Tibial nerve (tissue), 4 donors: ENCODE measurements at places on chromosomes 4 and X.

DNA sequence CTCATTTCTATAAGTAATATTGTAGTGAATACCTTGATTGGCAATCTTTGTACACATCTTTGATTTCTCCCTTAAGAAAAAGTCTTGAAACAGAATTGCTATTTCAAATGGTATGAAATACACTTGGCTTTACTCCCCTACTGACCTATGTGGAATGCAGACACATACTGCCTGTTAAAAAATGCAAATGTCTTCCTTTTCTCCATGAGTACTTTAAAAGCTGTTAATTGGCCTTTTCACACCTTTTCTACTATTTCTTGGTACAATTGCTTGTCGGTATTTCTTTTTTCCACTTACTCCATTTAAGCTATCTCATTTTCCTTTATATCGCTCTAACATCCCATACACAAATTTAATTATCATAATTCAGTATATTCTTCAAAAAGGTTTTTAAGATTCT lies 87.2 kb downstream of the FRYL start:
- DNase-seq: no peak

DNA sequence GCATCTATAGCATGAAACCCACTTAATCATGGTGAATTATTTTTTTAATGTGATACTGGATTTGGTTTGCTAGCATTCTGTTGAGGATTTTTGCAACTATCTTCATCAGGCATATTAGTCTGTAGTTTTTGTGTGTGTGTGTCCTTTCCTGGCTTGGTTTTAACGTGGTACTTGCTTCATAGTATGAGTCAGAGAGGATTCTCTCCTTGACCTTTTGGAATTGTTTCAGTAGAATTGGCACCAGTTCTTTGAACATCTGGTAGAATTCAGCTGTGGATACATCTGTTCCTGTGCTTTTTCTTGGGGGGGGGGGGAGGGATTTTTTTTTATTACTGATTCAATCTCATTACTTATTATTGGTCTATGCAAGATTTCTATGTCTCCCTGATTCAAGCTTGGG lies 232.0 kb upstream of the KLF8 start:
- DNase-seq: peak; percentile 14

- no peak for DNase-seq
Observed at GRCh38 chr4:26192899-26193869, 127.6 kb upstream of the RBPJ start.

DNA sequence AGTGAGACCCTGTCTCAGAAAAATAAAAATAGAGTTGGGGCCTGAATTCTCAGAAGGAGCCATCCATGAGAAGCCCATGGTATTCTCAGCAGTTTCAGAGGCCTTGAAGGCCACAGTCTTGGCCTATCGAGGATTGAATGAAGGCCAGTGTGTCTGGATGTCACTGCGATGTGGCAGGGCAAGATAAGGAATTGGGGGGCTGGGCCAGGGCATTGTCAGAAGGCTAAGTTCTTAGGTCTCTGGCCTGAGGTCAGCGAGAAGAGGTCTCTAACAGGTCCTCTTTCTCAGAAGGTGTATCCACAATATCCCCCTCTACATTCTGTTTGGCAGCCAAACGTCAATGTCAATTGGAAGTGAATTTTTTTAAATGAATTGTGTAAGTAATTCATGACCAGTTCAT lies 5.7 kb downstream of the ZNF275 start:
- no peak for DNase-seq

GRCh38 chr4:53168228-53168627 lies 197.6 kb downstream of the SCFD2 start:
- DNase-seq: no peak

DNA sequence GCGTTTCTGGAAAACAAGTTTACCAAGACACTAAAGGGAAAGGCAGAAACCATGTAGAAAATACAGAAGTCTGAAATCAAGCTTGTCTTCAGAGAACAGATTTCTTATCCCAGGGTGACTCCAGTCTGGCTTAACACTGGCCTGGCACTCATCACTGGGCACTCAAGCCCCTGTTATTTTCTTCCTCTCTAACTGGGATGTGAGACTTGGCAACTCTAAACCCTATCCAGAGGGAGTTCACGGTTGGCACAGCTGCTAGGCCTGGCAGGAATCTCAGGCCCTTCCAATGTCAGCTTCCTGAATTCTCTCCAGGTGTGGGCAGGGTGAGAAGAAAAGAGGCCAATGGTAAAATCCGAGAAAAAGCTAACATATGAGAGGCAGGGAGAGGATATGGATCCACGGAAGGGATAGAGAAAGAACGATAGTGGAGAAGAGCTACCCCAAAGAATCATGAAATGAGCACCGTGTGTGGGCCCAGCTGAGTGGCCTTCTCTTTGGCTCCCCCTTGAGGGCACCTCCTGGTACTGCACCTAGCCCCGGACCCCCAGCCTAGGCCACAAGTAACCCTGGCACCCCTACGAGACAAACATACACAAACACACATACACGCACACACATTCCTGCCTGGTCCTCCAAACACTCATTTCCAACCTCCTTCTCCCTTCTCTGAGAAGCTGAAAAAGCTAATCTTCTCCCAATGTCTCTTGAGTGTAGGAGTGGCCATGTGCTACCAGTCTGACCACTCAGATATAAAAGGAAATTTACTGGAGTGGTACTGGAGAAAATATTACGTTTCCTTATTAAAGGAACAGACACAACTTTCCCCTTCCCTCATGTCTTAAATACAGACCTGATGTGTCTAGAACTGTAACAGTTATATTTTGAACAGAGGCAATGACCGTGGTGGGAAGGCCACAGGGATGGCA lies 16.6 kb upstream of the PTCHD1 start:
- no peak for DNase-seq

DNA sequence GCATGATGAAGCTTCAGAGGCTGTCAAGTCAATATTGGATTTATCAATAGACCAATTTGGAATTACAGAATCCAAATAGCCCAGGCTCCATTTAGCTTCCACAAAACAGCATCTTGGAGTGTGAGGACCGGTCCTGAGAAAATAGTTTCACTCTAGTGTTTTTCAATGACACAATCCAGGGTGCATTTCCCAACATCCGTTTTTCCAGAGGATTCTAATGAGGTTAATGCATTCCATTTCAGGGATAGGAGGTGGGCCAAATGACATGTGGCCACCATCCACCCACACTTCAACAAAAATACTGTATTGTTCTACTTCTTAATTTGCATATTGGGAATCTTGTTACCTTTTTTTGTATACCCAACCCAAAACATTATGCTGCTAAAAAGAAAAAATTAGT lies 229.8 kb upstream of the LDB2 start:
- no peak for DNase-seq

GRCh38 chrX:131917588-131917987 lies 105.5 kb upstream of the STK26 start:
- no peak for DNase-seq

DNA sequence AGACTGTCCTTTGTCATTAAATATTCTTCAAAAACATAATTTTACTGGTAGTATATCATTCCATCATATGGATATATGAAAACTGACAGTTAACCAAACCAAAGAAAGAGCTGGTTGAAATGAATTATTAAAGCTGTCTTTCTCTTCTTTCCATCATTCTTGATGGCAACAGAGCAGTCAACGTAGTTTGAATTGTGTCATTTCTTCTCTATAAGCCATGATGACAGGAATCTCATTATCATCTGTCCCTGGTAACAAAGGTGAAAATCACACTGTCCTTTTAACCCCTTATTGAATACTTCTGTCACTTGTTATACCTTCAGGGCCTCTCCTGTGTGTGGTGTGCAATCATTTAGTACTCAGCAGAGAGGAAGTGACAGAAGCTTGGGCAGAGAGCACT lies 197.0 kb upstream of the SLITRK2 start:
- no peak for DNase-seq

GRCh38 chr4:13875181-13875580 lies 247.7 kb upstream of the BOD1L1 start:
- no peak for DNase-seq

DNA sequence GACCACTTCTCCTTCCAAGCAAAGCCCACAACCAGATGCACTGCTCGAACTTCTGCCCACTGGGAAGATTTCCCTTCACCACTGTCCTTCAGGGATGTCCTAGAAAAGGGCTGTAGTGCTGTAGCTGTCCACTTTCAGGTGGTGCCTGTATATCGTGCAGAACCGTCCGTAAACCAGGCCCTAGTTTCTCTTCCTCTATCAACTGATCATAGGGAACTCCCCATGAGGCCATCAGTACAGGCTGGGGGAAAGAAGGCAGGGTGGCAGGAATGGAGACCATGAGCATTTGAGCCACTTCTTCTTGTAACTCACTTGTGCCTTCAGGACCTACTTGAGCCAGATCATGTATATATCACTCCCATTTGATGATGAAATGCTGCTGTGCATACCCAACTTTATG lies 57.3 kb upstream of the FAM9B start:
- no peak for DNase-seq

DNA sequence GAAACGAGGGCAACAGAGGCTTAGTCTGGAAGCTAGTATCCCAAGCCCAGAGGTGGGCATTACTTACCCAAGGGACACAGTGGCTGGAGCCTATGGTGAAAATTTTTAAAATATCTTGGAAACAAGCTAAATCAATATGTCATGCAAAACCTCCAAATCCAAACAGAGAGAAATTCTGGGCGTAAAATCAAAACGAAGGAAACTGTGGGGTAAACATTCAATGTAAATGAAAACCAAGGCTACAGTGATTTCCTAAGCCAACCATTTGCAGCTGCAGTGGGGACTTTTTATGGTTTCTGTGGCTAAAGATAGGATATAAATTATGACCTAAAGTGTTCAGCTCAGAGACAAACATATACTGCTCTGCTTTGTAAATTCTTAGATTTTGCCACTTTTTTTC lies 507.7 kb upstream of the DIAPH2 start:
- DNase-seq: no peak

DNA sequence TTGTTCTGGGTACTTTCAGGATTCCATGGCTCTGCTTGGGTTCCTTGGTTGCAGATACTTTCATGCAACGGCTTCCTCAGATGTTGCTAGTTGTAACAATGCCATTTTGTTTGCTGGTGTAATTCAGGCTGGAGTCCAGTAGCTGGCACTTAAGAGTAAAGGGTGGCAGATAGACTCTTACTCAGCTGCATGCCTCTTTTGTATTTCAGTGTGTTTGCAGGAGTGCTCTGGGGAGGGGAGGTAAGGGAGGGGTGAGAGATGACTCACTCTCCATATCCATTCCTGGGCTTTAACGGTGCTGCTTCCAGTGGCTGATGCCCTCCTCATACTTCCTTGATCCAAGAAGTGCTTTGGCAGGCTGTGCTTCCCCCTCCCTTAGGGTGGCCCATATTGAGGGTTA lies 155.2 kb downstream of the ZNF330 start:
- DNase-seq: no peak

- DNase-seq: no peak
Observed at GRCh38 chr4:85776096-85776495, 301.1 kb downstream of the ARHGAP24 start.

DNA sequence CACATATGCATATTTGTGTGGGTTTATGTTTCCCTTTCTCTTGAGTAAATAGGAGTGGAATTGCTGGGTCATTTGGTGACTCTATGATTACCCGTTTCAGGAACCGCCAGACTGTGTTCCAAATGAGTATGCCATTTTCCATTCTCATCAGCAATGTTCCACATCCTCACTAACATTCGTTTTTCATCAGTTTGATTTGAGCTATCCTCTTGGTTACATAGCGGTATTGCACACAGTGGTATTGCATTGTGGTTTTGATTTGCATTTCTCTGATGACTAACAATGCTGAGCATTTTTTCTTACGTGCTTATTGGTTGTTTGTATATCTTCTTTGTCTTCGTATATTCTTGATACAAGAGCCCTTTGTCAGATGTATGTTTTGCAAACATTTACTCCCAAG lies 218.0 kb upstream of the AMOT start:
- DNase-seq: no peak

GRCh38 chr4:127732623-127733328 lies 2.6 kb downstream of the SLC25A31 start:
- DNase-seq: no peak

DNA sequence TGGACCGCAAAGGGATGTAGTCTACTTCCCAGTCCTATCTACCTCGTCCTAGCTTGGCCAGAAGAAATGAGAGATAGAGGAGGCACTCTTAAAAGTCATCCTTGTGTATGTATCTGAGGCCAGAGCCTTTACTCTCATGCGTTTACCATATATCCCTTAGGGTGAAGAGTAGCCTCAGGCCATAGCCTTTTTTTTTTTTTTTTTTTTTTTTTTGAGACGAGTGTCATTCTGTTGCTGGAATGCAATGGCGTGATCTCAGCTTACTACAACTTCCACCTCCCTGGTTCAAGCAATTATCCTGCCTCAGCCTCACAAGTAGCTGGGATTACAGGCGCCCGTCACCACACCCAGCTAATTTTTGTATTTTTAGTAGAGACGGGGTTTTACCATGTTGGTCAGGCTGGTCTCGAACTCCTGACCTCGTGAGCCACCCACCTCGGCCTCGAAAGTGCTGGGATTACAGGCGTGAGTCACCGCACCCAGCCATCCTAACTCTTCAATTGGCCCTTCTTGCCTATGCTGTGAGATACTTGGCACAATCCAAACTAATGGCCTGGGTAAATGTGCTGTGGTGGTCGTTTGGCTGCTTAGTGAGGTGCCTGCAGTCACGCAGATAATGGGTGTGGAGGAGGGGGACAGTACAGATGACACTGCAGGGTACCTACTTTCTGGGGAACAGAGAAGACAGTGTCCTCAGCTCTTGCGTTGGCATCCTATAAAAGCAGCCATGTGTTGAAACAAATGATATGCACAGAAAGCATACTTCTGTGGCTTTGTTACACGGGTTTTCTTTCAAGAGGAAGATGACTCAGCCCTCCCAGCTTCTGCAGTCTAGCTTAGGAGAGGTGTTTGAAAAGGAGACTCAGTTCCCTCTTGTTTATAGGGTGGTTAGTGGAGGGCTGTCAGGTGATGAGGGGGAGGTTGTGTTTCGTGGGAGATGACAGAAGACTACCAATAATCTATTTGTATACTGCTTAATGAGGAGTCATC lies 10.4 kb upstream of the DGAT2L6 start:
- DNase-seq: no peak

GRCh38 chrX:110536816-110537215 lies 178.2 kb downstream of the RTL9 start:
- no peak for DNase-seq

GRCh38 chr4:6452897-6453687 lies 19.3 kb downstream of the PPP2R2C start:
- no peak for DNase-seq

- no peak for DNase-seq
Observed at GRCh38 chrX:19748896-19749680, 138.3 kb downstream of the SH3KBP1 start.

GRCh38 chr4:139470997-139471665 lies 17.2 kb downstream of the RAB33B start:
- no peak for DNase-seq

- DNase-seq: no peak
Observed at GRCh38 chrX:46398126-46398525, 147.1 kb downstream of the ZNF674 start.

DNA sequence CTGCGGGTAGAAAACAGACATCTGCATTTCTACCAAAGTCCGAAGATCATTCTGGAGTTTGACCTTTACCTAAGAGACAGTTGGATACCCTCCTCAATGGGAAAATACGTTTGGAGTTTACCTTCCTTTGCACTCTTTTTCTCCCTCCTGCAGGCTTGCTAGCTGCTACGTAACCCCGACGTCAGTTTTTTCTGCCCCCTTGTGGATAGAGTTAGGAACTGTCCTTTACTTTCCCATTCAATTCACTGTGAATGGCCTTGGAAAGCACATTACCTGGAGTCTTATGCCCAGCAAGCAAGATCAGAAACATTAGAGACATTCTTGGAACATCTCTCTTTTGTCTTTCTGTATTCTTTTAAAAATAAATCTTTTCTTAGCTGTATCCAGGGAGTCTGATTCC lies 250.7 kb downstream of the NAP1L3 start:
- DNase-seq: no peak
